ENCODE measurements at places on chromosomes 6 and 20.

DNA sequence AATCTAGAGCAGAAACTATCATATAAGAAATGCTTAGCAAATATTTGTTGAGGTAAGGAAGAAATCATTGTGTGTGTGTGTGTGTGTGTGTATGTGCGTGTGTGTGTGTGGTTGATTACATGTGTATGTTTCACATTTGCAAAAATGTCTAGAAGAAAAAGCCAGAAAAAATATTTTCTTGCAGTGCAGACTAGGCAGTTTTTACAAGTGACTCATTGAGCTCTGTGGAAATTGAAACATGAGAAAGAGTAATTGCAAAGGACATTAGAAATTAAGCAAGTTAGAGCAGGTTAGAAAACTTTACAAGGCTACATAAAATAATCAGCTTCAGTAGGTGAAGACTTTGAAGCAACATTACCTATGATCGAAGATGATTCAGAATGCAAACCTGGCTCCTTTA, 669.0 kb upstream of the EYS start:
- DNase-seq: no peak

- peak; percentile 72 for DNase-seq
These were observed 826 bp upstream of the PYGB start for GRCh38 chr20:25247000-25247517.

DNA sequence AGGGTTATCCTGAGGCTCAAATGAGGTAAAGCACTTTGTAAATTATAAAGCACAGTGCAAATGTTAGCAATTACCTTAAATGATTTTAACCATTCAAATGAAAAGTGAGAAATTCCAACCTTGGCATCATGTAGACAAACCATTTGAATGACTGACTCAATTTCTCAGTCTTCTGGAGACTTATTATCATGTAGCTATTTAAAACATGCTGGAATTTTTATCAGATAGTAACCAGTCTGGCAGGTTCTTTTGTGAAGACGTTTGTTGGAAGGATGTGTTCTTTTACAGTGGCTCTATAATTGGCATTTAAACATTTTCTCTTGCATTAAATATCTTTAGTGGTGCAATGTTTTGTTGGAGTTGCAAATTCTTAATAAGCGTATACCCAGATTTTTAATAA, 386.6 kb downstream of the NKAIN2 start:
- DNase-seq: no peak

DNA sequence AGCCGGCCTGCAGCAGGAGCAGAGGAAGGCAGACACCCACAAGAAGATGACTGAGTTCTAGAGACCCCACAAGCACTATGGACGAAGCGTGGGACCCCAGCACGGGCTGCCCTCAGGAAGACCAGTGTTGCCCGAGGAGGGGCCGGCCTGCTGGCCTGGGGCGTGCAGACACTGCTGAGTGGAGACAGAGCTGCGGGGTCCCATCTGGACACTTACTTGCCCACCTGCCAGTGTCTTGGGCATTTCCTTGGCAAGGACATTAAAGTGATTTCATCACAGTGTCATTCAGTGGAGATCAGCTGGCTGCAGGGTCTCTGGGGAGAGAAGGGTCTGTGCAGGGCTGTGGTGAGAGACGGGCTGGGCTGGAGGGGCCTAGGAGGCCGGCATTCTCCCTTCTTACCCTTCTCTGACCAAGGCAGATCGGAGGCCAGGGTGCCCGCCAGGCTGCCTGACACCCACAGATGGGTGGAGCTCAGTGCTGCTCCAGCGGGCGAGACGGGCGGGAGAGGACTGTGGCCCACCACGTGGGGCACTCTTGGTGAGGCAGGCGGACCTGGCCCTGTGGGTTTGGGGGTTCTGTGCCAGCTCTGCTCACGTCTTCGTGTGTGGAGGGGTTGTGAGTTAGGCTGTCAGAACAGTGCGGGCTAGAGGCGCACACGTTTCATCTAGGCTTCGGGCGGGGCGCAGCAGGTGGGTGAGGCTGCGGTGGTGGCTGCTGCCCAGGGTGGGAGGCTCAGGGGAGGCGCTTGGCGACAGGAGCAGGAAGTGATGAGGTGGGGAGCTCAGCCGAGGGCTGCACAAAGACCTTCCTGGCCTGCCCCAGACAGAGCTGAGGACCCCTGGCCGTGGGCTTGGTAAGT, at the start of gene LIME1:
TSS of gene LIME1 (plus strand) at position 806 of the 860 bp plus-strand sequence. CDS start 886 bp downstream, outside the sequence.
- no peak for DNase-seq

DNA sequence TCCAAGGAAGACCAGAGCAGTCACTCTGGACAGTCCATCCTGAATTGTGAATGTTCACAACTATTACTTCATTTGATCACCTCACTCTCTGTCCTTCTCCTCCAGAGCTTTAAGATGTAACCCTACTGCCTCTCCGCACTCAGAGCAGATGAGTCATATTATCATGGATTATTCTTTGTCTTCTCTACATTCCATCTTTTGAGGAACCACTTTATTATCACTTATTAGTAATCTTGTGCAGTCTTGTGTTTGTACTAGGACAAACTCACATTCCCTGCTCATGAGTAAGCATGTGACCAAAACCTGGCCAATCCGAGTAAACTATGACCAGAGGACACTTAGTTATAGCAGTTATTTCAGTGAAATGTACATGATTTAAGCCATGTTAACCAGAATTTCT, 401.5 kb upstream of the ADGRB3 start:
- DNase-seq: no peak
